ENCODE measurements at places on chromosomes 3 and 15. TPM values are rescaled to one million over a fixed set of nuclear protein-coding genes. Genes with fewer than 3 reads are reported as not detected.

The INSYN1 gene
- 6.6 TPM for total RNA-seq

The TMC3 gene
- not detected for total RNA-seq

The CCDC51 gene
- total RNA-seq: 5.4 TPM

The NDUFAF3 gene
- total RNA-seq: 100 TPM

The FAM107A gene
- total RNA-seq: 10.8 TPM

DNA sequence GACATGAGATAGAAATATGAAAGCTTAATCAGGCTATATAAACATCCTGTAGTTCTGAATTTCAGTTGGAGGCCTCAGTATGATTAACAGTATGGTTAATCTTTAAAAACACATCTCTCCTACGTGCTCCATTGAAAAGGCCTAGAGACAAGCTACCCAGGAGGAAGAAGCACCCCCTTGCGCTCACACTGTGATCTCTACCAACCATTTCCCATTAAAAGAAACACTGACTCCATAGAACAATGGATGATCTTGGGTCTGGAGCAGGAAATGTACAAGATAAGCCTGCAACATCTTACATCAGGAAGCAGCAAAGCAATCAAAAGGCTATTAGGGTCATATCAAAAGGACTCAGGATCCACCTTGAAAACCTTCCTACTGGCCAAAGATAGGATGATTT is 3.4 kb upstream of the EOGT start:
- no peak for DNase-seq

DNA sequence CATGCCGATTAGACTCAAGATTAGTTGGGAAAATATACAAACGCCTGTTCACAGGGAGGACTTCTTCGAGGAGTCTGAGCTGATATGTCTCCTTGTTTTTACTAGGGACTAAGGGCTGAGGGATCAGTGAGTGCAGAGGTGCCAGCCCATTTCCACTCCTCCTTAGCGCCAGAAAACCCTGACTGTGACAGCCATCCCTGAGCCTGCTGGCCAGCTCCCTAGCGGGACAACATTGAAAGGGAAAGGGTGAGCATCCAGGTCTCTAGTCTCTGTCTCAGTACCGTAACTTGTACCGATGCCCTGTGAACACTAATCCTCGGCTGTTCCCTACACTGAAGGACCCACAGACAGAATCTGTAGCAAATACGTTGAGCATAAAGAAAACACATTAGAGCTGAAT is 243.4 kb downstream of the WNT5A start:
- no peak for DNase-seq

GRCh38 chr3:2510591-2511145 is 412.0 kb downstream of the CNTN4 start:
- DNase-seq: no peak

GRCh38 chr3:197183582-197183981 is 114.8 kb downstream of the DLG1 start:
- no peak for DNase-seq

GRCh38 chr15:73704869-73705645 is 20.9 kb downstream of the CD276 start:
- DNase-seq: peak; percentile 73

DNA sequence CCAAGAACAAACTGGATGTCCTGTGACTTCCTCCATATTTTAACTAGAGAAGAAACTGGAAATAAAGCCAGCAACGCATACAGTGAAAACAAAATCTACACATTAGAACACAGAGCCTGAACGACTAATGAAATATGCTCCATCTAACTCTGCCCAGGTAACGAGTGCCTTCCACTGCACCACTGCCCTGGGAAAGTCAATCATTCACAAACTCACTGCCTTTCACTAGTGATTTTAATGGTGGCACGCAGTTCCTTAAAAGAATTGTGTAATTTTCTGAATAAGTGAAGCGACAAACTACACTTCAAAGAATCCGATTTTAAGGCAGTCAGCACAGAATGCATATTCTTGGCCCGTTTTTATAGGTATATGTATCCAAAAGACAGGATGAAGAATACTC is 416.0 kb downstream of the SHQ1 start:
- DNase-seq: no peak

- DNase-seq: no peak
Observed at GRCh38 chr15:74157868-74158827, 15.4 kb upstream of the ISLR start.

GRCh38 chr3:102059145-102059943 is 210.0 kb downstream of the NFKBIZ start:
- no peak for DNase-seq

GRCh38 chr3:85259748-85260147 is 301.0 kb downstream of the CADM2 start:
- DNase-seq: no peak

GRCh38 chr15:63157891-63158431 is 684 bp upstream of the RPS27L start:
- DNase-seq: peak; percentile 53

GRCh38 chr3:15341030-15341726 is 8.8 kb upstream of the SH3BP5 start:
- DNase-seq: no peak

- DNase-seq: no peak
Observed at GRCh38 chr15:101044625-101045235, 125.6 kb downstream of the LRRK1 start.

DNA sequence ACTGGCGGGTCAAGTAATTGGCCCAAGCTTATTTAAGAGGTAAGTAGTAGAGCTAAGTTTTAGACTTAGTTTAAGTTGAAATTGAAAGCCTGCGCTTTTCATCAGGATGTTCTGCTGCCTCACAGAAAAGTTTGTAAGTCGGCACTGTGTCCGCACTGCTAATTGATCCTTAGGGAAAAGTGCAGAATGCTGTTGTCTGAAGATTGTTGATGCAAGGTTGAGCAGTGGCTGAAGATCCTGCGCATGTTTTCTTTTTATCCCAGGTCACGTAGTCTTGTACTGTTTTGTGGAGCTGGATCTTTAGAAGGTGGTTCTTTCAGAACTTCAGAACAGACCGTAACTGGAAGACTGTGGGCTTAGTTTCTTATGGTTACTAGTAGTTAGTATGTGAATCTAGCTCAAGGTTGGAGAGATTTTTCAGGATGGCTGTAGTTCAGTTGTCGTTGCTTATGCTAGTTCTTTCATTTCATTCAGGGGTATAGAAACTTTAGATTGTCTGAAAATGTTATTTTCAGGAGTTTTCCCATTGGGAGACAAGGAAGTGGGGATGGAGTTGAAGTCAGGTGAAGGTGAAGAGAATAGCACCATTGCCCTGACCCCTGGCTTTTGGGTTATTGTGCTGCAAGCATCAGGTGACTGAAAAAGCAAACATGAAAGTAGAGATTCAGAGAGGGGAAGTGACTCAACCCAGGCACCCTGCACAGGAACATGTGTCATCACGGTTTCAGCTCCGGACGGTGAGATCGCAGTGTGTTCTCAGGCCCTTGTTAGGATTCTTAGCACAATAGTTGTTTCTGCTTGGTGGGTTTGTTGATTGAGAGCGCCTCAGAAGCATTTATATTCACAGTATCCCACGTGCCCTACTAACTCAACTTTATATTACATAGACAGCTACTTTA is 32.8 kb downstream of the AKAP13 start:
- DNase-seq: peak; percentile 65

DNA sequence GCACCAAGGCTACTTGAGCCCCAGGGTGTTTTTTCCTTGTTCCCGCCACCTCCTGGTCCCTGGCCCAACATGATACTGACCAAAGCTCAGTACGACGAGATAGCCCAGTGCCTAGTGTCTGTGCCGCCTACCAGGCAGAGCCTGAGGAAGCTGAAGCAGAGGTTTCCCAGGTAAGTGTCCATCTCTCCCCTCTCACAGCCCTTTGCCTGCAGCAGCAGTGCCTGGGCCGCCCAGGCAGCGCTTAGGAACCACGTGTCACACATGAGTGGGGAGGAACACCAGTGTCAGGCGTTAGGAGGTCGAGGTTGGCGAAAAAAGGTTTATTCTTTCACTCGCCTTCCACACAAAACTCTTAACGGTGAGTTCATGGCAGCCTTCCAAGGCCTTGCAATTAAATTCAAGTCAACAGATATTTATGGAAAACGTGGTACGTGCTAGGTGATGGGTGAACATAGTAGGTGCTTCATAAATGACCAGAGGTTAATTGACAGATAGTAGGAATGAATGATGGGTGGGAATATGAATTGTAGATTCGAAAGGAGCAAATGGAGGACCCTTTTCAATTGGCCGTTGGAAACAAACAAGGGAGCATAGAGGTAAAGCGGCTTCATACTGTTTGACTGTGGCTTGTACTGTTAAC is 486 bp downstream of the CDIN1 start:
- DNase-seq: no peak

- DNase-seq: peak; percentile 73
Observed at GRCh38 chr15:68650901-68651709, 72.3 kb downstream of the CORO2B start.

DNA sequence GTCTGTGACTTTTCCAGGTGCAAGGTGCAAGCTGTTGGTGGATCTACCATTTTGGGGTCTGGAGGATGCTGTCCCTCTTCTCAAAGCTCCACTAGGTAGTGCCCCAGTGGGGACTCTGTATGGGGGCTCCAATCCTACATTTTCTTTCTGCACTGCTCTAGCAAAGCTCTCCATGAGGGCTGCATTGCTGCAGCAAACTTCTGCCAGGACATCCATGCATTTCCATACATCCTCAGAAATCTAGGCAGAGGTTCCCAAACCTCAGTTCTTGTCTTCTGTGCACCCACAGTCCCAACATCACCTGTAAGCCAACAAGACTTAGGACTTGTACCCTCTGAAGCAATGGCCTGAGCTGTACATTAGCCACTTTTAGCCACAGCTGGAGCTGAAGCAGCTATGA is 694.5 kb upstream of the BCHE start:
- DNase-seq: no peak

GRCh38 chr3:171833789-171834460 is 9.2 kb upstream of the TMEM212 start:
- DNase-seq: no peak

- DNase-seq: no peak
Observed at GRCh38 chr3:160968761-160969160, 136.4 kb downstream of the B3GALNT1 start.
